ENCODE measurements at places on chromosomes 3 and 15. TPM values are rescaled to one million over a fixed set of nuclear protein-coding genes. Genes with fewer than 3 reads are reported as not detected.

DNA sequence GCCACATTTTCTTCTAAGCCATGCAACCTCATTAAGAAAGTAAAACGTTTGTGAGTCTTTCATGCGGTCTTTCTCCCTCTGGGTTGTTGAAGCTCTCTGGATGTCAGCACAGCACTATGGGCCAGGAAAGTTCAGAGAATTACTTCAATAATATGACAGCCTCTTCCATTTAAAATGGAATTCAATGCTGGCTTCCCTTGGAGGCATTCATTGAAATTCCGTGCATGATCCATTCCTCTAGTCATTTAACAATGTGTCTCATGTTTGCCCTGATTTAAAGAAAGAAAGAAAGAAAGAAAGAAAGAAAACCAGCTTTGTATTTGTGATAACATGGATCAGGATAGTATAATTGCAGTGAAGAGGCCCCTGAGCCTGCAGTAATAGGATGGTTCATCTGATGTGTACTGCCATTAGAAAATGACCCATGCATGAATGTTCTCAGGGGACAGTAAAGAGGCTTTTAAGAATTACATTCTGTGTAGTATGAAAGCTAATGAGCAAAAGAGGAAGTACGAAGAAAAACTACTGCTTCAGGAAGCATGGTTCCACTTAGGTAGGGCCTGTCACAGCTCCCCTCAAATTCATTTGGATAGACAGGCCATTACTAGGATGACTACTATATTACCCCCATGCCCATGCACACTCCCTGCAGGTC is 146.0 kb downstream of the ARPP21 start:
- DNase-seq, result no peak

GRCh38 chr3:43345246-43345645 is 58.9 kb downstream of the SNRK start:
- DNase-seq, result no peak

GRCh38 chr3:42865256-42865655 is 10.4 kb downstream of the CYP8B1 start:
- DNase-seq, result no peak

Gene CD96
- total RNA-seq, result 0.09 TPM
